Natural killer cell (primary cell): ENCODE measurements at places on chromosomes 5 and 9. TPM values are rescaled to one million over a fixed set of nuclear protein-coding genes. Genes with fewer than 3 reads are reported as not detected.

DNA sequence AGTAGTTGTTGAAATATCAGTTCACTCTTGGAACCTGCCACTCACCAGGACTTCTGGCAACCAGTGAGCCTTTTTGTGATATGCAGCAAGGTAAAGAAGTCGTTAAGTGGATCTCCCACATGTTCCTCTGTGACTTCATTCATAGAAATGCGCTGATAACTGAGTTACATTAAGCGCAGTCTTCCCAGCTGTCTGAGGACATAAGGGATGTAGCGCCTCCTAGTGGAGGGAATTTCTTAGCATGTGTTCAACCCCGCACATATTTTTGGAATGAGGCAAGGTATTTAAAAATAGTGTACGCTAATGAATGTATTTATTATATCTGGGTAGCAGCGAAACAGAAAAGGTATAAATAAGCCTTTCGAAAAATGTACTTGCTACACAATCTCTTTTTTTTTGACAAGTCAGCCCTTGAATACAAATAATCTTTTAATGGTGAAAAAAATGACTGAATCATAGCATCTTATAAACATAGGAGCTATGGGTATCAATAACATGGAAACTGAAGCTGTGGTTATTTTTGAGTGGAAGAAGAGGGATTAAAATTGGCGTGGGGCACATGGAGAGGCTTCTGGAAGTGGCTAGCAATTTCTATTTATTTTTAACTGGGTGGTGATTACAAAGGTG, 38.0 kb downstream of the PALM2AKAP2 start:
- peak; percentile 57 for DNase-seq

DNA sequence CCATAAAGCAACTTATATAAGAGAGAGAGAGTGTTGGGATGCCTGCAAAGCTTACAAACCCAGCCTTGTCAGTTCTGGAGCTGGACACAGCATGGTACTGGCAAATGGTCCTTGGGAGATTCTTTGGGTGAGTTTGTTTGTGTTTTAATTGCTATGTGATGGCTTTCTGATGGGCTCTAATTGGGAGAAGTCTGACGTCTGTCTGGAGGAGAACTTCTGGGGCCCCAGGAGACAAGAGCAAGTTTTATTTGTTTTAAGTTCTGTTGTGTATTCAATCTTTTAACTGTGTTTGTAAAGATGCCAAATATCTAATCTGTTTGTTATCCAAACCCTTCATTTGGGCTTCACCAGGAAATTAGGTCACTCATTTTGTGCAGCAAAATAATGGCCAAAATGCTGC, 50.3 kb upstream of the AFAP1L1 start:
- DNase-seq, result no peak

DNA sequence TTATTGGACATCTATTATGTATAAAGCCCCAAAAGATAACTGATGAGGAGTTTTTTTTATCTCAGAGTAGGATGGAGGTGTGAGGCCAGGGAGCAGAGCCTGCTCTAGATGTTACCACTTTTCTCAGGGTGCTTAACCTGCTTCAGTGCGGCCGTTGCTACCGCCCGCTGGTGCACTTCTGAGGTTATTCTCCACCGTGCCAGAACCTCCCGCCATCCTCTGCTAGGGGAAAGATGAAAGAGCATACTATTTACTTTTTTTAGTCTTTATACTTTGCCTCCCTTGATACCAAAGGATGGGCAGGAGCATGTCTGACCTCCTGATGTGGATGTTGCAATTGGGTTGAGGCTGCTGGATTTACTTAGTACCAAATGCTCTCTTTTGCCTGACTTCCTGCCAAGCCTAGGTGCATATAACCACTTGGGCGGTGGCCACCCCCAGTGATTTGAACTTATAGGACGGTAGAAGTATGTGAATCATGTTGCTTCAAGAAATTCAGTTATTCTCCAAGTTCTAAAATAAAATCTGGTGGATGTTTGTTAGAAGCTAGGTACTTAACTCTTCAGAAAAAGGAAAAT, 71.1 kb upstream of the HSPB3 start:
- DNase-seq, result no peak

DNA sequence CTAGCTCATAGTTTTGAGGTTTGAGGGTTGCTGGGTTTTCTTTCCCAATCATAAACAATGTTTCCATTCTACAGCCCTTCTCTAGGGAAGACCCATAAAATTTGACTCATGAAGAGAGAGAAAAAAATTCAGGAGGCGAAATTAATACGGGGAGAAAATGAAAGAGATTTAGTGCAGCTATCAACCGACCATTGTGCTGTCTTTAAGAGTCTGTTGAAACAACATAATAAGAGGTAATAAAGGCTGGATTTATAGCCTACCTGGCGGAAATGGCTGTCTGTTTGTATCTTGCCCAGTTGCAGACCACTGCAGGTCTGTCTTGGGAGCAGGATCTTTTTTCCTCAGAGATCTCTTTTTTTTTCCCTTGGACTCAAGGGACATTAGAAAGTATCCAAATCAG, 66.9 kb downstream of the TLR4 start:
- DNase-seq, result no peak

DNA sequence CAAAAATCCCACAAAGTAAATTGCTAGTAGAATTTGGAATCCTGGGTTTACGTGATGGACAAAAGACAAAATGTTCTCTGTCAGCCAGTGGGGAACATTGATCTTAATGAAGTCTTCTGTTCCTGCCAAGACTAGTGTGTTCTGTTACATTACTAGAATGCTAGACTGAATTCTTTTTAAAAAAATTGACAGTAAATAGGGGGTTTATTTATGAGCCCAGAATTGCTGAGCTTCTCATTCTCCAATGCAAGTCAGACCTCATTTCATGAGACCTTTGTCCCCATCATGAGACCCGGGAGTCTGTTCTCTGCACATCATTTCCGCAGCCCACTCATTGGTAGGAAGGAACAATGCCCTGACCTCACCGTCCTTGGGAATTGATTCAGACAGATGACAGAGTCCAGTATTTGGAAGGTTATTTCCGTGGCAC, 173.8 kb upstream of the OTULINL start:
- no peak for DNase-seq

DNA sequence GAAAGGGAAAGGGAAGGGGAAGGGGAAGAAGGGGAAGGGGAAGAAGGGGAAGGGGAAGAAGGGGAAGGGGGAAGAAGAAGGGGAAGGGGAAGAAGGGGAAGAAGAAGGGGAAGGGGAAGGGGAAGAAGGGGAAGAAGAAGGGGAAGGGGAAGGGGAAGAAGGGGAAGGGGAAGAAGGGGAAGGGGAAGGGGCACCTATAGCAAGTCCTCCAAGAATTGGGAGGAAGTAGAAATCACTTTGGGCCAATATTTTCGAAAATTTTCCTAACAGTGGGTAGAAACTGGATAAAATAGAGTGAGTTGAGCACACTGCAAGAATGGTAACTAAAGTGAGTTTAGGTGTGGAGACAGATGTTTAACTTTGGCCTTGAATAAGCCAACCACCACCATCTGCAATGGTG, 915.3 kb downstream of the DNAH5 start:
- DNase-seq, result no peak

DNA sequence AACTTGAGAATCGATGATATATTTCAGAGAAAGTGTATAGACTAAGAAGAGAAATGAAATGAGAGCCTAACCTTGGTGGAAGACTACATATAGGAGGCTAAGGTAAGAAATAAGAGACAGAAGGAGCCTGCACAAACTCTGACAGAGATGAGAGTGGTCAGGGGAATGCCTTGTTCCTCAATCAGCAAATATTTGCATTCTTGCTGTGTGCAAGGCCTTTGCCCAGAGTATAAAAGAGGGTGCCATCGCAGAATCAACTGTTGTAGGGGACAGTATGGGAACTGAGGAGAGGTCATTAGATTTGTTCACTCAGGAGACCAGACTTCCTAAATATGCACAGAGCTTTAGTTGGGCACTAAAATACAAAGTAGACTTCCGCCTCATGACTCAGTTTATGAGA, 137.2 kb downstream of the ATG10 start:
- DNase-seq, result no peak

GRCh38 chr9:114894609-114895433, 35.6 kb downstream of the TNFSF8 start:
- DNase-seq, result no peak

DNA sequence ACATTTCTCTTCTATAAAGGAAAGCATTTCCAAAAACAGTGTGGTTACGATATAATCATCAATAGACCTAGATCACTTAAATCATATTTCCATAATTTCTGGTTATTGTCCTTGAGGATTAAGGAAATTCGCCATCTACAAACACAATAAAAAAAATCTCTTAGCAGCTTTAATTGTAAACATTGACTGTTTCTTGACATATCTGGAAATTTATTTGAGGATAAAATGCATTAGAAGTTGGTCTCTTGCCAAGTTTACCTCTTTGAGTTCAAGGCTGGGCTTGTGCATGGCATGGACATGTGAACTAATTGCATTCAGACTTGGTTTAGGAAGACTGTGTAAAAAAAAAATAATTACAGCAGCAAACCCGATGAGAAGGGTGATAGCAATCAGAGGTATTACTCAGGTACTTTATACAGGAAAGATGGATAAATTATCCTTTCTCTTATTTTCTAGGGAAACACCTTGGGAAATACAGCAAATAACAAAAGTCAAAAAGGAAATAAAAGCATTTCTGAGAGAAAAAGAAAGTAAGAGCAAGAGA, 237.9 kb downstream of the SLF1 start:
- no peak for DNase-seq

DNA sequence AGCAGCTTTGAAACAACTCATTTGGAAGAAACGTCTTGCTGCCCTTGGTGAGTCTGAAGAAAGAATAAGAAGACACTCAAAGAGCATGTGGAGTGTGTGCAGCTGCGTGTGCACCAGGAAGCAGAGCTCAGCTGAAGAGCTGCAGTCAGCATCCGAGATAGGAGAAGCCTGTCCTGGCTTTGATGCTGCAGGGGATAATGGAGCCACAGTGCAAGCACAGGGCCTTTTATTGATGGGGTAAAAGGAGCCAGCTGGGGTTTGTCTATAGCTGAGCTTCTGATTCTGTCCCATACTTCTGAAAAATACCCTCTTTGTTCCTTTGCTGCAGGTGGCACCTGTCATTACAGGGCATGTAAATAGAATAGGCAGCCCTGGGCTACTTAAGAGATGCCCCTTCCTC, 375.7 kb upstream of the ZNF462 start:
- no peak for DNase-seq

GRCh38 chr9:22332202-22332601, 114.4 kb upstream of the DMRTA1 start:
- no peak for DNase-seq

- no peak for DNase-seq
Observed at GRCh38 chr5:109703166-109703565, 13.4 kb downstream of the MAN2A1 start.

- DNase-seq, result no peak
Observed at GRCh38 chr5:39801306-39801705, 376.5 kb upstream of the DAB2 start.

- peak; percentile 90 for DNase-seq
Observed at GRCh38 chr5:131394128-131394527, 130.3 kb downstream of the CDC42SE2 start.

DNA sequence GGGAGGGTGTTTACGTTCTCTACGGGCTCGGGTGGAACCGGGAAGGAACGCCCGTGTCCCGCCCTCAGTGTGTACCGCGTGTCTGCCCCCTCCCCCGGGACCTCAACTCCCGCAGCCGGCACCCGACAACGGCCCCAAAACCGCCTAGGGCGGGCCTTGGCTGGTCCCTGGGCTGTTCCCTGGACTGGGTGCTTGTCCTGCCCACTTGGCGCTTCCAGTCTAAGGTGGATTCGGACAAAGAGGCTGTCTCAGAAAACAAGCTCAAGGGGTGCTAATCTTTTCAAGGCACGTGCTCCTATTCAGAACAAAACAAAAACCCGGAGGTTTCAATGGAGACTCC, 379 bp upstream of the CLK4 start:
- DNase-seq, result no peak

DNA sequence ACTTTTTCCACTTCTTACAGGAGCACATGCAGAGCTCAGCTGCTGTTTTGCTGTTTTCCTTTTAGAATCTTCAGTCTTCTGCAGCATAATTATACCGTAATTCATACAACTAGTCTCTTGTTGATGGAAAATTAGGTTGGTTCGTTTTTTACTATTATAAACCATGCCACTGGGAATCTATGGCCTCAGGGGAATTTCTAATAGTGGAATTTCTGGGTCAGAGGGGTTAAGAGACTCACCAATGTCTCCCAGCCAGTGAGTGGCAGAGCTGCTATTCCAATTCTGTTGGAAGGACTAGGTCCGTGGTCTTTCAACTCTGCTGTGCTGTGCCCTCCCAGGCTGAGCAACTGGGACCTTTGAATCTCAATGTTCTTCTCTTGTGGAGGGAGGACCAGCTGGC, 282.5 kb downstream of the ZSWIM6 start:
- no peak for DNase-seq

GRCh38 chr5:76443066-76443800, 40.1 kb downstream of the IQGAP2 start:
- DNase-seq, result no peak

- no peak for DNase-seq
Observed at GRCh38 chr9:137172901-137173795, 1.3 kb upstream of the TMEM210 start.

DNA sequence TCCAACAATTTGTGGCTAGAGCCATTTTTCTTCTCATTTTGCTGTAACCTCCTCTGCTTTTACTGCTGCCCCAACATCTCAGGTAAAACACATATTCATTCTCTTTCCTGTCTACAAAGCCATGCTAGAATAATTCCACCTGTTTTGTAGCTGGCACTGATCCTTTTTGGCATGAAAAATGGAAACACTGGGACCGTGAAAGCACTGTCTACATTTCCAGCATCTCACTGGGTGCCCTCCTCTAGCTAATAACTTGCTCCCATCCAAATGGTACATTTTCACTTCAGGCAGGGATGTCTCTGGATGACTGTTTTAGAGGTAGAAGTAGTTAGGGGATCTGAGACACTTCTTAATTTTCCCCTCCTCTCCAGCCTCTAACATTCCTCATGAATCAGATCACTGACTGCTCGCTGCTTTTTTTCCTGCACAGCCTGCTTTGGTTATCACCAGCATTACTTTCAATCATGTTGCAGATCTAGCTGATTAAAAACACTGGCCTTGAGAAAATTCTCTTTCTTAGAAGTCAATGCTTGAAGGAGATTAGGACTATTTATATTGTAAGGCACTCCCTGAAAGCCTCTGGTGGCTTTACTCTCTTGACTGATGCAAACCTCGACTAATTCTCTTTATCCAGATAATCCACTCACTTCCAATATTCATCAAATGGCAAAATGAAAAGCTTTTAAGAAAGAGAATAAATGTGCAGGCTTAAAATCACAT, 1312.6 kb upstream of the DMAC1 start:
- DNase-seq, result no peak

- no peak for DNase-seq
Observed at GRCh38 chr5:55306641-55307382, 682 bp downstream of the DHX29 start.

GRCh38 chr5:93574491-93575305, 6.3 kb downstream of the NR2F1-AS1 start:
- DNase-seq, result no peak

GRCh38 chr9:69502671-69503301, 169.4 kb downstream of the APBA1 start:
- DNase-seq, result no peak

Gene PRLR
- 0.09 TPM for total RNA-seq

Gene BRINP1
- total RNA-seq, result not detected

Gene PITX1
- total RNA-seq, result not detected

Gene HACD4
- 14.4 TPM for total RNA-seq

Gene RECK
- 10.3 TPM for total RNA-seq

Gene RASGRF2
- total RNA-seq, result 6.1 TPM

Gene ORM2
- not detected for total RNA-seq

Gene LCN1
- total RNA-seq, result not detected

Gene PRRT1B
- total RNA-seq, result not detected

Gene MAP1B
- total RNA-seq, result not detected

Gene FOXD1
- 0.63 TPM for total RNA-seq

Gene STC2
- not detected for total RNA-seq

Gene PCDHGA1
- not detected for total RNA-seq

Gene PHF24
- total RNA-seq, result not detected

Gene IFNA21
- total RNA-seq, result not detected

Gene C5orf46
- total RNA-seq, result not detected

Gene SLC36A2
- total RNA-seq, result not detected
